ENCODE measurements at places on chromosomes 1 and 21.

- no peak for DNase-seq
Observed at GRCh38 chr1:172163498-172164215, 256.8 kb upstream of the C1orf105 start.

GRCh38 chr1:59664166-59664565, 150.6 kb upstream of the HOOK1 start:
- DNase-seq, result no peak

- no peak for DNase-seq
Observed at GRCh38 chr21:39006571-39007311, 176.5 kb downstream of the PSMG1 start.

DNA sequence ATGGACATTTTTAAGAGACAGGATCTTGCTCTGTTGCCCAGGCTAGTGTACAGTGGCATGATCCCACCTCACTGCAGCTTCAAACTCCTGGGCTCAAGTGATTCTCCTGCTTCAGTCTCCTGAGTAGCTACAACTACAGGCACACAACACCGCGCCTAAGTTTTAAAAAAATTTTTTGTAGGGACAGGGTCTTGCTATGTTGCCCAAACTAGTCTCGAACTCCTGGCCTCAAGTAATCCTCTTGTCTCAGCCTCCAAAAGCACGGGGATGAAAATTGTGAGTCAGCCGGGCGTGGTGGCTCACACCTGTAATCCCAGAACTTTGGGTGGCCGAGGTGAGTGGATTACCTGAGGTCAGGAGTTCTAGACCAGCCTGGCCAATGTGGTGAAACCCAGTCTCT, 20.4 kb downstream of the MYSM1 start:
- DNase-seq, result no peak

DNA sequence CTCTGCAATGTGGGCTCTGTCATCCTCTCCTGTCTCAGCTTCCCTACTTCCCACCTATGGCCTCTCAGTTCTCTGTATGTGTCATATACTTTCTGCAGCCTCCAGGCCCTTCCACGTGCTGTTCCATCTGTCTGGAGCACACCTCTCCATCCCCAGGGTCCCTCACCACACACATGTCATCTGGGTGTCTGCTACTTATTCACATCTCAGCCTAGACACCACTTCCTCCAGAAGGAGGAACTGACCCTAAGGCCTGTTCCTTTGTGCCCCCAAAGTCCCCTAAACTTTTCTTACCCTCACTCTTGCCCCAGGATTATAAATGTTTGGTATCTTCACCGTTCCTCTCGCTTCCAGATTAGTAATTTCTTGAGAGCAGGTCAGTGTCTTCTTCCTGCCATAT, 10.1 kb downstream of the LACTBL1 start:
- DNase-seq, result no peak

DNA sequence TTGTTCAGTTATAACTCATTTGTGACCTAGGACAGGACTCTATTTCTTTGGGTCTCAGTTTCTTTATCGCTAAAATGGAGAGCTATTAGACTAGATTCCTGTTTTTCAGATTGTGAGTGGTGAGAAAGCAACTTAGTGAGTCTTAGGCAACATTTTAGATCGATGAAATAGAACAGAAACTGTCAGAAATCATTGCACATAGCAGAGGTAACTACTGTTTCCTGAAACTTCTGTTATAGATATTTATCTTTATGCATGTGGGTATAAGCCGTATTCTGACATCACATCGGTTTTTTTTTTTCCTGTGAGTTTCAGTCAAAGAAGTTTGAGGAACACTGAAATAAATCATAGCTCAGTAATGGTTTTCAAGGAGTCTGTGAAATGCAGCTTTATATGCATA, 42.1 kb upstream of the DNAJC6 start:
- no peak for DNase-seq

DNA sequence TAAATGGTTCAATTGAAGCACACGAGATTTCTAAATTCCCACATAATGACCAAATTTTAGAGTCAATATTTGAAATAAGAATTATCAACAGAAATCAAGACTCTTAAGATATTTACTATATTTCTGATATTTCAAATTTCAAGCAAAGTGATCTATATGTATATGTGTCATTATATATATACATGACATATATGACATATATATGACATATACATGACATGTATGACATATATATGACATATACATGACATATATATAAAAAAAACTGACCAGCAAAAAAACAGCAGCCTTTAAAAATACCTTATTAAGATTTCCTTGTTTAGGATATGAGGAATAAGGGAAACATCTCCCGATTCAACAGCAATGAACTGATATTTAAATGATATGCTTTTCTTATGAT, 266.2 kb downstream of the FAF1 start:
- DNase-seq, result no peak

DNA sequence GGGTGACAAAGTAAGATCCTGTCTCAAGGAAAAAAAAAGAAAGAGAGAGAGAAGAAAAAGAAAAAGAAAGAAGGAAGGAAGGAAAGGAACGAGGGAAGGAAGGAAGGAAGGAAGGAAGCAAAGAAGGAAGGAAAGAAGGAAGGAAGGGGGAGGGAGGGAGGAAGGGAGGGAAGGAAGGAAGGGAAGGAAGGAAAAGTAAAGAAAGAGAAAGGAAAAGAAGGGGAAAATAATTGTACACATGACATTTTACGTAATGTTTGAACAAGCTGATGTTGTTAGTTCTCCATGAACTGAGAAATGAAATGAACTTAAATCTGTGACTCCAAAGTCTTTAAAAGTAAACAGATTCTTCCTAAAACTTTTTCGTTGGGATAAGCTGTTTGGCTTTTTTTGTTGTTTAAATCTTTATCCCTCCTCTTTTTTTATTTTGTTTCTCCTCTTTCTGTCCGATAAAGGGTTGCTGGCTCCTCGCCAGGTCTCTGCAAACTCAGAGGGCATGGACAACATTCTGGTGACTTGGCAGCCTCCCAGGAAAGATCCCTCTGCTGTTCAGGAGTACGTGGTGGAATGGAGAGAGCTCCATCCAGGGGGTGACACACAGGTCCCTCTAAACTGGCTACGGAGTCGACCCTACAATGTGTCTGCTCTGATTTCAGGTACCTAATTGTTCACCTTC, 59.8 kb downstream of the IL12RB2 start:
- DNase-seq, result peak; percentile 66

GRCh38 chr1:2330519-2331199, 60.7 kb downstream of the MORN1 start:
- no peak for DNase-seq

DNA sequence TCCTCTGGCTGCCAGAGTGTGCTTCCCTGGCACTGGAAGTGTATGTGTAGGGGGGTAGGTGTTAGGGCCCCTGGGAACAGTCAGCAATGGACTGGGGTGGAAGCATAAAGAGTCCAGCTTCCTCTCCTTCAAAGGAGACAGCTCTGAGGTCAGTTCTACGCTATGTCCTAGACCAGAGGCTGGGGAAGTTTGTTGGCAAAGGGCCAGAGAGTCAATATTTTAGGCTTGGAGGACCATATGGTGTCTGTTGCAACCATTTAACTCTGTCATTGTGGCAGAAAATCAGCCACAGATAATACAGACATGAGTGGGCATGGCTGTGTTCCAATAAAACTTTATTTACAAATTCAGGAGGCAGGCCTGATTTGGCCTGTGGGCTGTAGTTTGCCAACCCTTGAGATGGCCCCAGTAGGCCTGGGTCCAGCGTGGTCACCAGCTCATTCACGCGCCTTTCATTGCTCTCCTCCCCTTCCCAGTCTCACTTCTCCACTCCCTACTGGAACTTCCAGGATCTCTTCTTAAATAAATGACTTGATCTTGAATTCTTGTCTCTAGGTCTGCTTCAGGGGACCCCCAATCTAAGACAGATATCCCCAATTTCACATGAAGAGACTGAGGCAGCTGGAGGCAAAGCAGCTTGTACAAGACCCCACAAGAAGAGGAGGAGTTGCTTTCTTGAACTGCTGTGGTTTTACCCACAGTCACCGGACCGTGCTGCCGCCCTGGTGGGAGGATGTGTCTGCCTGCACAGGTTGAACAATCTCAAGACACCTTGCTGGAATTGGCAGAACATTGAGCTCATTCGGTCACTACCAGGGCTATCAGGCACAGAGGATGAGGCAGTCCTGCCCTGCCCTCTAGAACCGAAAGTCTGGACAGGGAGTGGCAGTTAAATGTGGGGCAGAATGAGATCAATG, 162.4 kb upstream of the POU3F1 start:
- peak; percentile 26 for DNase-seq

DNA sequence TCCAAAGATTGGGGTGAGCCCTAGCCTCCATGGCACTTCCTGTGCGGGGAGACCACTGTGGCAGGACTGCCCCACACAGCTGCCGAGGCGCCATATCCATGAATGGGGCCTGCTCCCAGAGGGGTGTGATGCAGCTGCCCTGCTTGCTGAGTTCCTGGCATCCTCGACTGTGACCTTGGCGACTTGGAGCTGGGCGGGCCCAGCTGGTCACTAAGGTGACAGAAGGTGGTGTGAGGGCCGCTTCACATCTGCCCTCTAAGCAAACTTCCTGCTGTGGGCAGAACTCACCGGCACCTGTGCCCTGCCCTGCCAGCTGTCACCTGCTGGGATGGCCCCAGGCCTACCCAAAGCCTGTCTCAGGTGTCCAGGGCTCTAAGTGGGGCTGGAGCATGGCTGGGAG, 9.0 kb downstream of the TMEM61 start:
- DNase-seq, result no peak

Measured in hematopoietic multipotent progenitor cell treated with erythropoietin and hydrocortisone succinate and interleukin-3 and kit ligand, for 6 days (in vitro differentiated cells).